ENCODE measurements at places on chromosomes 6 and 20. TPM values are rescaled to one million over a fixed set of nuclear protein-coding genes. Genes with fewer than 3 reads are reported as not detected.

GRCh38 chr6:148701375-148701774 is 45.5 kb upstream of the UST start:
- DNase-seq = no peak

DNA sequence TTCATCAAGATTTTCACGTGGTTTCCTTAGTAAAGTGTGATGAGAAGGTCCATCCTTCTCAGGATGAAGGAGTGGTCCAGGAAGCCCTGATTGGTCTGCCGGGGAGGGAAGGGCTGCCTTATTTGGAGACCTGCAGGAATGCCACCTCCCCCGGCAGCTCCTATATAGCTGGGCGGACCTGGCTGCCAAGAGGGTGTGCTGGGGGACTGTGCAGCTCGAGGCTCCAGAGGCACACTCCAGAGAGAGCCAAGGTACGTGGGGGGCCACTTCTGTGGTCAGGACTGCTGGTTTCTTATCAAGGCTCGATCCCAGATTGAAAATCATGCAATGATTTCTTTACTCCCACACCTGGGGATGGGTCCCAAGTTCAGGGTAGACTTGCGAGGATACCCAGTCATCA is at the start of gene PRND:
PRND (plus strand) TSS at position 191 of the 400 bp plus-strand sequence. CDS start 2,643 bp downstream, outside the sequence.
- DNase-seq = no peak

DNA sequence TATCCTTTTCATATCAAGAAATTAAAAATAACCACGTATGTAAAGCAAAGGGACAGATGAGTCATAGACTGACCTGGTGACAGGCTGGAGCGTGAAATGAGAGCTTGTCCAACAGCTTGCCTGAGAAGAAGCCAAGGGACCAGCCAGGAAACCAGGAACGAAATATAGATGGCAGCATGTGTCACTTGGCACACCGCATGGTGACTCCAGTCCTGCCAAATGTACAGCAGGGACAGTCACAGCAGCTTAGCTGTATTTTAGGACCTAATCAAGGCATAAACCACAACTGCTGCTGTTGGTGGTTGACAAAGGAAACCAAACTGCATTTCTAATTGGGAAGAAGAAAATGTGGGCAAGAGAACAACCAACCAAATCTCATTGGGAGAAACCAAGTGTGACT is 755.0 kb downstream of the TFAP2A start:
- no peak for DNase-seq

PNISR gene
- 186 TPM for total RNA-seq

DNA sequence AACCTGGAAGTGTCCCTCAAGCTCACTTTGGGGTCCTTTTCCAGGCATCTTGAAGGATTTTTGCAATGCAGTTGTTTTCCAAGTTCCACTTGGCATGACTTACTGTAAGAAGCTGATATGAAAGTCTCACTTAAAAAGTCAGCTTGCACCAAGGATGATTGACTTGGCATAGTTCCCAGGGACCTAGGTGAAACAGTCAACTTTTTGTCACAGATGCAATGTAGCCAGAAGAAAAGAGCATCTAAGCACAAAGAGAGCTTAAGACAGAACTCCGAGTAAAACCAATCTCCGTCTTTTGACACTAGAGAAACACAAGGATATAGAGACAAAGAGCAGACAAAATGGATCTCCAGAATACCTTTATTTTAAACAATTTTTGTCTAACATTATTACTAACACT is 2.6 kb upstream of the ZSCAN12 start:
- no peak for DNase-seq

Data from omental fat pad (tissue), 4 donors.